ENCODE measurements at places on chromosomes 1 and 21.

GRCh38 chr1:31413405-31414001, 490 bp downstream of the SERINC2 start:
- no peak for DNase-seq

- DNase-seq = no peak
Observed at GRCh38 chr1:57132993-57133622, 167.3 kb upstream of the C8B start.

DNA sequence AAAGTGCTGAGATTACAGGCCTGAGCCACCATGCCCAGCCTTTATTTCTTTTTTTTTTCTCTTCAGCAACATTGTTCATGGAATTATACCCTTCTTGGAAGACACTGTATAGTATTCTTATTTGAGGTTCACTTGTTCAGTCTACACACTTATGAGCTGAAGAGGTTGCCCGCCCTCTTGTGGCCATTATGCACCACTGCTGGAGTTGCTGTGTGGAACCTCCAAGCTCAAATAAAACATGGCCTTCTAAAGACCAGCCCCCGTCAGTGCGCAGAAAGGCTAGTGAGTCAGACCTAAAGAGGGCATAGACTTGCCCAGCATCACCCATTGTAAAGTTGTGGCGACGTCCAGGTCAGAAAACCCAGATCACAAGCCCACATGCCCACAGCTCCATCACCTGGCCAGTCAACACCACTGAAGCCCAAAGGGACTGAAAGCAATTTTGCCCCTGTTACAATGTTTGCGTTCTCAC, 20.4 kb downstream of the LURAP1 start:
- DNase-seq = peak; percentile 59

DNA sequence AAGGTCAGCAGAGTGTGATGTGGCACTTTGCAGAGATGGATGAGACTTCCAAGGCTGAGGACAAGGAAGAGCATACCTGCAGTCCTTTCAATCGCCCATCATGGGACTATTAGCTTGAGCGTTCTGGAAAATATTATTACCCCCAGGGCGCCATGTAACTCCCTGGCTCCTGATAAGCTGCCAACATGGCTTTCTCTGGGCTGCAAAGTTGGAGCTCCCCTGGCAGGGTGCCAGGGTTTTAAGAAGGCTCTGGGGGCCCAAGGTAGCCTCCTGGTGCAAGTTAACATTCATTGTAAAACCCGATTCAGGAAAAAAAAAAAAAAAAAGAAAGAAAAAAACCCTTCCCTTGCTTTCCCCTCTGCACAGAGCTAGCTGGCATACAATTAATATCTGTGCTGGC, 196.7 kb downstream of the PBX1 start:
- no peak for DNase-seq

GRCh38 chr1:100320311-100321099, 31.8 kb upstream of the CDC14A start:
- DNase-seq = no peak

- no peak for DNase-seq
Observed at GRCh38 chr1:24502065-24502708, 449 bp upstream of the RCAN3 start.

DNA sequence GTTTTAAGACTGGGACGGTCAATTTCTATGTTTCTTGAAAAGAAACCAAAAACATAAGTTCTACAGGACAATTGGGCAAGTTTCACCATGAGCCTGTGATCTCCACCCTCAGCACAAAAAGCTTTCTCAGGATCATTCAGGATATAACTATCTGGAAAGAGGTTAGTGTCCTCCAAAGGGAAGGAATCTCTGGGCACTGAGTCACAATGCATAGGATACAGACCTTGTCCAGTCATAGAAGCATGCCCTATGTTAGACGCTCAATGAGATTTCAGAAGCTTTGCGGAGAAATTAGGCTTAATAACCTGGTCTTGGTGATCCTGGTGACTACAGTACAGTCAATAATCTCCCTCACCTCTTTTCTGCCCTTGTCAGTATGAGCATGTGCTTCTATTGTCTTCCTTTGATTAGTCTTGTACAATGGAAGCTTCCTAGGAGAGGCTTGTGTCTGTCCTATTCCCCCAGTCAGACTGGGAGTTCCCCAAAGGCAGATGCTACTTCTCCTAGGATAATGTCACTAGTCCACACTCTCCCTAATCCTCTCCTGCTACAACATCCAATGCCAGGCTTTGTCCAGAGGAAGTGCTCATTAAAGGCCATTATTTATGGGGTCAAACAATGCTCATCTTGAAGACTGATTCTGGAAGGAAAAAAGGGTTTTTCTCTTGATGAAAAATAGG, 97.4 kb downstream of the KCNH1 start:
- no peak for DNase-seq

DNA sequence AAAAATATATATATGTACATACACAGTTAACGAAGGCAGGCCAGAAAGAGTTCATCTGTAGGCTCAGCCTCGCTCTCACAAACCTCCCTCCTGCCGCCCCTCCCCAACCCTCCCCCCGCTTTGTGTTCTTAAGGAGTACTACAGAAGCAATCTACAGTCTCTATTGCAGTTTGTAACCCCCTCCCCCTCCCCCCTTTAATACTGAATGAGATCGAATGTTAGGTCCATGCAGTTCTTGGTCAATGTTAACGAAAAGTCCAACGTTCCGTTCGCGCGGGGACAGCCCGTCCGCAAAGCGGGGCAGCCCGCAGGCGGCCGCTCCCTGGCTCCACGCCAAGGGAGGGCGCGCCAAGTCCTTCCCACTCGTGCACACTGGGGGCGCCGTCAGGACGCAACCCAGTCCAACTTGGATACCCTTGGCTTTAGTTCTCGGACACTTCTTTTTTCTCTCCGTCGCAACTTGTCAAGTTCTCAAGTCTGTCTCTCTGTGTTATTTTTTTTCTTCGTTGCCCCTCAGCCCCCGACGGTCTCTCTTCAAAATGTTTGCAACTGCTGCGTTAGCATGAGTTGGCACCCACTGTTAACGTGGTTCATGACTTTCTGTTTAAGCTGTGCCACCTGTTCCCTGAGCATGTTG, 2.2 kb downstream of the JUN start:
- DNase-seq = peak; percentile 52

- DNase-seq = no peak
Observed at GRCh38 chr1:30213936-30214335, 509.4 kb downstream of the MATN1 start.

- no peak for DNase-seq
Observed at GRCh38 chr1:206735553-206736031, 35.0 kb upstream of the IL19 start.

- DNase-seq = no peak
Observed at GRCh38 chr1:169110689-169111447, 4.4 kb downstream of the ATP1B1 start.

- no peak for DNase-seq
Observed at GRCh38 chr1:188170411-188170810, 1341.7 kb downstream of the PLA2G4A start.

- no peak for DNase-seq
Observed at GRCh38 chr1:5423109-5423508, 569.1 kb downstream of the NPHP4 start.

DNA sequence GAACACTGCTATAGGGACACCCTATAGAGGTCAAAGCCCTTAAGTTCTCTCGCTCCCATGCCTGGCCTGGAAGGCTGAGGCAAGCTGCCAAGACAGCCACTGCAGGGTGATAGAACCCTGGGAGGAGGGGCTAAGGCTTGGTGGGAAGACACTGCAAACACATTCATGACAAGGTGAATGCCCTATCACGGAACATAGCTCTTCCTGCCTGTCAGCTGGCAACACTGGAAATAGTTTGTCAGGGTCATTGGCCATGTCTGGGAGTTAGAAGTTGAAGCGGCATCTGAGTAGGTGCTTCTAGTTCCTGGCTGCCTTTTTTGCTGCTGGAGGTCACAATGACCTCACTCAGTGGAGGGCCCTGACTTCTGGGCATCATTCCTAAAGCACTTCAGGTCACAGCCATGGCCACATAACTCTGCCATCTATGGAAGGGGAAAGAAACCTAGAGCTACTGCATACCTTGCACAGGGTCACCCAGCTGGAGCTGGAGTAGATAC, 4.2 kb downstream of the FABP3 start:
- DNase-seq = no peak

DNA sequence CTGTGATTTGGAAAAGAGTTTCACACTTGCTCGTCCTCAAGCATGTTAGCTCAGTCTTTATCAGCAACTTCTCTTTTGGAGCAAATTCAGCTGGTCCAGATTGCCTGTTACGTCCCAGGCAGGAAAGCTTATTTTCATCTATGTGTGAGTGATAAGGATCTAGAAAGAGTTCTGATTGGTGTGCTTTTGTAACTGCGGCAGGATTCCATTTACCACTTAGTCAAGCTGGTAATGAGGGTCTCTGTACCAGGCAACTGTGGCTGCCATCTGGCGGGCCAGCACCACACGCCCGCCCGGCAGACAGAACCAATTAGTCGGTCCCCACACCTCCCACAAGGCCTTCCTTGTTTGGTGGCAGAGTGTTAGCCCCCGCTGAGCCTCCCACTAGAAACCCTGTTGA, 21.0 kb downstream of the C1orf87 start:
- DNase-seq = no peak

DNA sequence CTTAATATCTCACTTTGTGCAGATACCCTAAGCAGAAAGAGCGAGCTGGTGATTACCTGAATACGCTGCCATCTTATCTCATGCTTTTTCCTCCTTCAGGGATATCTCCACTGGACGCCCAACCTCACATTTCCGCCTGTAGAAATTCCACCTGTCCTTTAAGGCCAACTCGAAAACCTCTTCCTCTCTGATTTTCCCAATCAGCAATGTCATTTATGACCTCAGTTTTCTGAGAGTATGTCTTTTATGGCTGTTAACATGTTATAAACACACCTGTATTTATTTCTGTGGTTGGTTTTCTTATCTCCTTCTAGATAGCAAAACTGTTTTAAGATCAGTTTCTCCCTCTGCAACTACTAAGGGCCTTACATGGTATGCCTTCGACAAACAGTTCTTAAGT, 41.1 kb downstream of the CD34 start:
- DNase-seq = no peak

GRCh38 chr1:2633366-2633935, 635 bp upstream of the MMEL1 start:
- no peak for DNase-seq

Measured in C1 segment of cervical spinal cord (tissue), 14 donors.